Stimulated activated CD8-positive, alpha-beta memory T cell treated with anti-CD3 and anti-CD28 coated beads, Interleukin-4, amount 100 ng/mL, for 1 hour (primary cell): ENCODE measurements at places on chromosomes 2 and 18.

GRCh38 chr18:8654503-8655451, 45.5 kb downstream of the RAB12 start:
- DNase-seq: no peak

GRCh38 chr2:45654250-45654649, 2.8 kb downstream of the PRKCE start:
- DNase-seq: no peak

DNA sequence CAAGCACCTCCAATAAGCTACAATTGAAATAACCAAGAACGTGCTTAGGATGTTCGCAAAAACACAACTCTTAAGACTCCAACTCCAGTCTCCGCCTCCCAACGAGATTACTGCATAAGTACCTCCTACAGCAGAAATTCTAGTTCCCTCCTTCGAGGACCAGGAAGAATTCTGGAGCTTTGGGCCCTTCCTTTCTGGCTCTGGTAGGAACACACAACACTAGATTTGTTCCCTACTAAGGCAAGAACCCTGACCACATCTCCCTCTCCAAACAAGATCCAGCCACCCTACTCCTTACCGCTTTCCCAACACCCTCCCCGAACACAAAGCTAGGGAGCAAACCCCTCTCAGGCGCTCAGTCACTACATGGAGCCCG, 721 bp downstream of the ADAM17 start:
- DNase-seq: no peak

GRCh38 chr2:230914886-230915285, 10.2 kb downstream of the GPR55 start:
- no peak for DNase-seq

DNA sequence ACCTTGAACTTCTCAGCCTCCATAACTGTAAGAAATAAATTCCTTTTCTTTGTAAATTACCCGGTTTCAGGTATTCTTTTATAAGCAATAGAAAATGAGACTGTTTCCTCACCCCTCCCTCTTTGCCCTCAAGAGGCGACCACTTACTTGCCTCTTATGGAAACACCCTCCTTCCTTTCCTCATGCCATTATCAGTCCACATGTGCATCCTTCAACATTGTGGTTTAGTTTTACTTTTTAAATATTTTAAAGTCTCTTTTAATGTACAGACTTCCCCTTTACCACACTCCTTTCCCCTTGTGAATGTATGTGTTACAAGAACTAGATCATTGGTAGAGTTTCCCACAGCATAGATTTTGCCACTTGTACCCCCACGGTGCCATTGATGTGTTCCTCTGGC, 202.4 kb upstream of the SIX2 start:
- DNase-seq: no peak

DNA sequence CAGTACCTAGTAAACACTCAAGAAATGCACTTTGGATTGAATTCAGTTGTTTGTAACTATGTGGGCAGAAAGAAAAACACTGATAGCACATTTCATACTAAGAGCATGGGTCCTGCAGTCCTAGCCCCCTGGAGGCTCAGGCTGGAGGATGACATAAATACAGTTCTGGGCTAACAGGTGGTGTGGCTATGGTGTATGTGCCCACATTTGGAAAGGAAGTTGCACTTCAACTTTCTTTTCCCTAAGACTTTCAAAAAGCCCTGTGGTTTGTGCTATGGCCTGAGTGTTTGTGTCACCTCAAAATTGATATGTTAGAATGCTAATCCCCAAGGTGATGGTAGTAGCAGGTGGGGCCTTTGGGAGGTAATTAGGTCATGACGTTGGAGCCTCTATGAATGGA, 218.2 kb downstream of the CDCA7 start:
- DNase-seq: no peak

- DNase-seq: no peak
These were observed 116.3 kb downstream of the POLE4 start for GRCh38 chr2:75074708-75075107.

- DNase-seq: no peak
These were observed at the start of gene WIPF1 for GRCh38 chr2:174597345-174598047. Gene WIPF1 (minus strand): TSS chr2:174597804. CDS start chr2:174585573, 12,231 bp downstream.

DNA sequence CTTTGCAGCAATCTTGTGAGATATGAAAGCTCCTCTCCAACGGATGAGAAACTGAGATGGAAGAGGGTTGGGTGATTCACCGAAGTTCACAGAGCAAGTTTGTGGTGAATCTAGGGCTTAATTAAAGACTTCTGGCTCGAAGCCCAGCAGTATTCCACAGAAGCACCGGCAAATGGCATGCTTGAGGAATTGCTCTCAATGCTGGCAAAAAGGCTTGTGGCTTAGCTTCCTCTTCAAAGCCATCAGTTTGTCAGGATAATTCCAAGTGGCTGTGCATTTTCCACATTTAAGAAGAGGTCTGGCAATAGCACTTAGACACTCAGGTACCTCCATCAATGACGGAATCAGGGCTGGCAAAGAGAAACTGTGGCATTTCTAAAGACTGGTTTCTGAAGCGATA, 98.7 kb upstream of the SLC66A3 start:
- no peak for DNase-seq

DNA sequence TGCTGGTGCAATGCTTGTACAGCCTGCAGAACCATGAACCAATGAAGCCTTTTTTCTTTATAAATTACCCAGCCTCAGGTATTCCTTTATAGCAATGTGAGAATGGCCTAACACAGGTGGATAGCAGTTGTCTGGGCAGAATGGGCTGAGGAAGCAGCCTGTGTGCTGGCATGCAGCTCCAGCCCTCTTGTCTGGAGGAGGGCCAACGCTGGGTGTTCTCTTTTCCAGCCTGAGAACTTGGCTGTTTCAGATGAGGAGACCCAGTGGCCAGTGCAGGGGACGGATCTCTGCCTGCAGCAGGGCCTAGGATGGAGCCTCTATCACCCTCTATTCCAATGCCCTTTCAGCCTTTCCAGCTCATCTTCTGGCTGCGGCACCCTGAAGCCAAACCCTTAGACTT, 58.8 kb downstream of the CTIF start:
- DNase-seq: no peak

DNA sequence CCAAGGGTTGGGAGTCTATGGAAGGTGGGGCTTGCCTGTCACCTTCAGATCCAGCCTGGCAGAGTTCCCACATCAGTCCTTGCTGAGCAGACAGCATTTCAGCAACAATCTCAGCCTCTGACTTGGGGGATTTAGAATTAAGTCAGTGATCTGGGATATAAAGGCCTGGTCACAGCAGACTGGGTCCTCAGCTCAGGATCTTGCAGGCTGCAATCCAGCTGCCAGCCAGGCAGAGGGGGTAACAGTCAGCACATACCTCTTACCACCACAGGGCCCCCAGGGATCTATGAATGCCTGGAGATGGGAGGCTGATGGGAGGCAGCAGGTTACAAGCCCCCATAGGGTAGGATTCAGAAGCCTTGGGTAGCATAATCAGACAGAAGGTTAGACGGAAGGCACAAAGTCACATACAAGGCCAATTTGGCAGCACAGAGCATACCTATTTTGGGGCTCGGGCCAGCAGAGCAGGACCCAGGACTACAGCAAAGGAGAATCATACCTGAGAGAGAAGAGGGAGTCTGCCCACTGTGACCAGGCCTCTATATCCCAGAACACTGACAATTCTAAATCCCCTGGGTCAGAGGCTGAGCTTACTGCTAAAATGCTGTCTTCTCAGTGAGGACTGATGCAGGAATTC, 163.5 kb downstream of the MTCL1 start:
- DNase-seq: no peak

DNA sequence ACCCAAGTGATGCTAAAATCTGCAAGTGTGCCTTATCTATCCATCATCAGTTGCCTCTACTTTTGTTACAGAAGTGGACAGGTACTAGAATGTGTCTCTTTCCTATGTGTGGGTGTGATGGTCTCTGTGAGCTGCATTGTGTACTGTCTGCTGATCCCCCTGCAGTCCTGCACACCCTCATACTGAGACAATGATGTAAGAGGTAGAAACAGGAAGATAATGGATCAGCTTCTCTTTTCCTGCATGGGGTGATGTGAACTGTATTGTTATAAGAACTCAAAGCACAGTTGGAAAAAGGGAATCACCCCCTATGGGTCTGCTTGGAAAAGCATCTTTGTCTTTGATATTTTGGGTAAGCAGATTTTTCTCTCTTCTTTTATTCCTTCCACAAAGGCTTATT, 537.6 kb upstream of the CDH2 start:
- no peak for DNase-seq

GRCh38 chr2:96112501-96113366, 3.6 kb downstream of the ADRA2B start:
- DNase-seq: no peak

DNA sequence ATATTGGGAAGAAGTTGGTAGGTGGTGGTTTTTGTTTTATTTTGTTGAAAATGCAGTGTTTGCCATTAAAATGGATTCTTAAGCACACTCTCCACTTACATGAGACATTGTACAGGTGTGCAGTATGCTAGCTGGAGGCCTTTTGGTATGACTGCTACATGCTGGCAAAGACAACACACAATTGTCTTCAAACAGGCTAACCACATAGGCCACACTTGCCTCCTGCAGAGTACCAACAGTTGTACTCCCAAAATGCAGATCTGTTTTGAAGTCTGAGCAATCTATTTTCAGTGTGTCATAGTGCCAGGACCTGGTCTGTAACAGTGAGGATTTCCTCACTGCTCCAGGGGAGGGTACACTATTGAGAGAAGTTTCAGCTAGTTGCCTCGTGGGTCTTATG, 213.6 kb downstream of the ZRANB3 start:
- no peak for DNase-seq

DNA sequence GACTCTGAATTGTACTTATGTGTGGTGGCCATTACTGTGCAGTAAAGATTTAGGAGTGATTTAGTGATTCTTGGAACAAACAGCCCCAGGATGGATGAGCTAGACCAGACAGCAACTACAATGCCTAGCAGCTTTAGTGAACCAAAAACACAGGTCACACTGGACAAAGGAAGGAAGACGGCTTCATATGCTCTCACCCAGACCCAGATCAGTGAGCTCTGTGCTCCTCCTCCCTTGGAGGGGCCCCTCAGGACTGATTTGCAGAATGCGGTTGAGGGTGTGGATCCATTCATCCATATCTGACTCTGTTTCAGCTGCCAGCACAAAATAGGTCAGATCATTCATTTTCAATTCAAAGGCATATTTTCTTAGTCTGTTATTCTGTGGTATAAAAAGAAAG, 159.7 kb upstream of the CCDC195 start:
- no peak for DNase-seq

DNA sequence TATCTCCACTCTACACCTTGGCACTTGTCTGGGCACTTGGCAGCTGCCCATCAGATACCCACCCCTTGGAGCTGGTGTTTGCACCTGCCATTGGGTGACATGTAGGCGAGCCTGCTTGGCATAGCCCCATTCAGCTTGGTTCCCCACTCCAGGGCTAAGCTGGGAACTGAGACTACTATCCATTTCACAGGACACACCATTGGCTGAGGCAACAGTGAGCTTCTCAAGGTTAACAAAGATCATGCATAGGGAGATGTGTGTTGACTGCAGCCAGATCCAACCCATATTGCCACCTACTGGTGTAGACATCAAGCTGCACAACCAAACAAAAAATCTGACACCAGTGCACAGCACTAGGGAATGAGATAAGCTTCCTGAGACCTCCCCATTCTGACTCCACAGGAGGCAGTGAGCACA, 1389.8 kb upstream of the TMEFF2 start:
- no peak for DNase-seq

GRCh38 chr18:57087644-57088376, 59.1 kb upstream of the BOD1L2 start:
- no peak for DNase-seq

DNA sequence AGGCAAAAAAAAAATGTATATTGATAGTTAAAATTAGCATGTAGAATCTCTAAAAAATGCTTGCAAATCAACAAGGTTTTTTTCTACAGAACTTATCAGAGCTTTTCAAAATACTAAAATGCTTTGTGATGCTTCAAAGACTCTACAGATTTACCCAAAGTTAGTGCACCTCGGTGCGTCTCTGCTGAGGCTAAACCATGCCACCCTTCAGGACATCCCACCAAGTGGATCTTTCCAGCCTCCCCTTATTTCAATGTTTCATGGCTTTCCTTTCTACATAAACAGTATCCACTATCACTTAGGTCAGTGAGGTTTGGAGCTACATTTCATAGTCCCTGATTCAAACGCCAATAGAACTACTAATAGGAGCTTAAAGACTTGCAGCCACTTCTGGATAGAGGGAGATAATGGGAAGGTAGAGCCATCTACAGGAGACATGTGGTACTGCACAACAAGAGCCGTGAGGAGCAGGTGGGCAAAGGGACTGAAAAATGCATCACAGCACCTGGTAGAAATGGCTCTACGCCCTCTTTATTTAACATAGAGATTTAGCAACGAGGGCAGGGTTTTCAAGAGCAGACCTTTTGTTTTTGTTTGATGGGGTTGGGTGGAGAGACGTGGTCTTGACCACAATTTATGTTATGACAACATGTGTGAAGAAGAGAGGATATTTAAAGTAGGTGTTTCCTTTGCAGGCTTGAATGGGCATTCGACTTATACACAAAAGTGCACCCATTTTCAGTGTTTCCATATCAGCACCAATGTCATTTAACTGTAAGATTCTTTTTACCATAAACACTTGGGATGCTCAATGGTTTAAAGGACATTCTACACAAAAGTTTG, 56.1 kb upstream of the SLC35G4 start:
- DNase-seq: no peak
